ENCODE measurements at places on chromosomes 6 and 20.

GRCh38 chr6:16822529-16822928, 61.3 kb upstream of the ATXN1 start:
- no peak for DNase-seq

DNA sequence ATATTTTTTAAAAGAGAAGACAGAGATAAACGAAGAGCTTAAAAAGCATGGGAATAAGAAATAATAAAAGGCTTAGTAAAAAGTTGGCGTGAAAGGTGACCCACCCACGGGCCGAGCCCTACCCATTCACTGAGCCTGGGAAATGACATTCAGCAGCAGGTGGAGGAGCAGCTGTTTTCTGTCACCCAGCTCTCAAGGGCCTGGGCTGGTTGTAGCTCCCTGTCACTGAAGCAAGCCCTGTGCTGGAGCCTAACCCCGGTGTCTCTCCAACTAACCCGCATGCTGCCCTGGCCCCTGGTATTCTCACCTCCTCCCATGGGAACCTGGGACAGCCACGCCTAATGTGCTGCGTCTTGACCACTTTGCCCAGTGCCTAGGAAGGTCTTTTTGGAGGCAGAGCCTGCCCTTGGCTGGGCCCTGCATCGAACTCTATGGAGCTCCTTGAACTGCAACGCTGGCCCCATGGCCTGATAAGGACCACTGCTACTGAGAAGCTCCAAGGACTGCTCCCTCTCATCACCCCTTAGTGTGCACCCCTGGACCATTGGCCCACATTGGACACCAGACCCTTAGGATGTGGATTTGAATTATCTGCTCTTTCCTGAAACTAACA, 68.8 kb upstream of the IYD start:
- no peak for DNase-seq

GRCh38 chr20:50820515-50821256, 25.8 kb downstream of the BCAS4 start:
- no peak for DNase-seq

DNA sequence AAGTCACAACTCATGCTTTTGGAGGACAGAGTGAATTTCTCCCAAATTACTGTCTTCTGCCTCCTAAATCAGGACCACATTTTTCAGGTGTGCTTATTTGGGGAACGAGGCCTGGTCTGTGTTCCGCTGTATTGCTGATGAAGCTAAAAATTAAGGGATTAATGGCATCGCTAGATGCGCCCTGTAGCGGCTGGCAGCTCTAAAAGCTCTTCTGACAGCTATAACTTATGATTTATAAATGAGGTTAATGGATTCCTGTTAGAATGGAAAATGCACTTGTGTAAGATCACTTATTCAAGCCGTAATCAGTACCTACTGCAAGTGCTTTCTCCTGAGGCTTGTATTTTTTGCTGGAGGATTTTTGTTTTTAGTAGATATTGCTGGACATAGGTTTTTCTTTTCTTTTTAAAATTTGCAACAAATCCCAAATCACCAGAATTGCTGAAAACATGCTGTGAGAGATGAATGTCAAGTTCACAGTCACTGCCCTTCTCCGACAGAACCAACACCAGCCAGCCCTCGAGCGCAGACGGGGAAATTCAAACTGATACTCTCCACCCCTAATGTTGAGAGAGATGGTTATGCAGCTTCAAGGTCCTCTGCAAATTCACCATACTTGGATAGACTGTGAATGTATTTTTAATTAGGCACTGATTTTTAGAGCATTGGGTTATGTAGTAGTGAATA, 49.1 kb downstream of the AKAP12 start:
- DNase-seq, result no peak

DNA sequence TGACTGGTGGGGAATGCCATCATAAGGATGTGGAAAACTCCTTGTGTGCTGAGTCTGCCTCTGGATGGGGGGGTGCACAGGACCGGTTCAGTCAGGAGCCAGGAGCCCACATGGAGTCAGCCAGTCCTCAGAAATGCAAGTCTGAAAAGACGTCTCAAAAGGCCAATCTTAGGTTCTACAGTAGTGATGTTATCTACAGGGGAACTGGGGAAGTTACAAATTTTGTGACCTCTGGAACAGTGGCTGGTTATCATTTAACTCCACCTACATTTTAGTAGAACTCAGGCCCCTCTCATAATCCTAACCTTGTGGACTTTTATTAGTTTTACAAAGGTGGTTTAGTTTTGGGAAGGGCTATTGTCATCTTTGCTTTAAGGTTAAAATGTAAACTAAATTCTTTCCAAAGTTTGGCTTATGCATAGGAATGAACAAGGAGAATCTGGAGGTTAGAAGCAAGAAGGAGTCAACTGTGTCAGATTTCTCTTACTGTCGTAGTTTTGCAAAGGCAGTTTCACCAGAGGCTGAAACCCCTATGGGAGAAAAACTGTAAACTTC, 13.7 kb upstream of the TBC1D22B start:
- DNase-seq, result no peak
